ENCODE measurements at places on chromosomes 12 and 14.

DNA sequence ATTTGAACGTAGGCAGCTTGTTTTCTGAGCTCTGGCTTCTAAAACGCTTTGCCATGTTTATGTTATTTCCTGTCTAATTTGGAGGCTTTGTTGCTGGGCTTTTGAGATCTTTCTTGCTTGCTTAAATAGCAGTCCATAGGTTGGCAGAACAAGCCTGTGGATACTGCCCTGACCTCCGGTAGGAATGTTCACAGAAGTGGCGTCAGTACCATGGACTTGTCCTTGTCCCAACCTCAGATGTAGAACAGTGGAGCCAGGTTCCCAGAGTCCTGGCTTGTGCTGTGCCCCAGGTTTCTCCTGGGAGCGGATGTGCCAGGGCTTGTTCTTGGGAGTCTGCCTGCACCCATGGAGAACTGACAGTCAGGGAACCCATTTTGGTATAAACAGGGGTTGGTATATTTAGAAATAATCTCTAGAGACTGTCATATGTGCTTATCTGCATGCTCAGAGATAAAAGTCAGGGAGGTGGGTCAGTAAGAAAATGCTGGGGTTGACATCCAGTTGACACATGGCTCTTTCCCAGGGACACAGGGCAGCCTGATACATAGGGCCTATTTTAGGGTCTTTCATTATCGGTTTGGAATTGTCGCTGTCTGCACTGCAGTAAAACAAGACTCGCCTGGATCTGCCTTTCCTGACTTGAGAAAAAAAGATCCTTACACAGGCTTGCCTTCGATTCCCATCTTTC, 22.9 kb downstream of the CACNA1C start:
- DNase-seq, result no peak

- DNase-seq, result peak; percentile 21
Measured at GRCh38 chr12:12807970-12808702, 5.0 kb upstream of the DDX47 start.

- no peak for DNase-seq
Measured at GRCh38 chr12:96029826-96030225, 5.6 kb downstream of the LTA4H start.

GRCh38 chr14:52738409-52738808, 8.4 kb downstream of the STYX start:
- DNase-seq, result no peak

GRCh38 chr14:24817212-24818057, 183.4 kb upstream of the GZMB start:
- DNase-seq, result no peak

DNA sequence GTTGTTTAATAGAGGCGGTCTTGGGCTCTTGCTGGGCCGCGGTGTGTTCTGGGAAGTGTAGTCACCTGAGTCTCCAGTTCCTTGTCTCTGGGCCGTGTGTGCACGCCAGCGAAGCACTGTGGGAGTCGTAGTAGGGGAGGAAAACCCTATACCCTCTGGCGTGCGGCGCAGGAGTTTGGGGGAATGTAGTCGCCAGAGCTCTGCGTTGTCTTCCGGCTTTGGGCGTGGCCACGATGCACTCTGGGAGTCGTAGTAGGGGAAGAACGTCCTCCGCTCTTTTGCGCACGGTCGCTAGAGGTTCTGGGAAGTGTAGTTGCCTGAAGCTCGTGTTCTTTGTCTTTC, 726 bp upstream of the ZNF140 start:
- DNase-seq, result peak; percentile 91

- DNase-seq, result no peak
Measured at GRCh38 chr12:50637870-50638481, 125.9 kb upstream of the ATF1 start.

GRCh38 chr12:117321572-117321971, 39.9 kb downstream of the NOS1 start:
- DNase-seq, result no peak

- no peak for DNase-seq
Measured at GRCh38 chr12:125280482-125281377, 215.5 kb downstream of the AACS start.

GRCh38 chr14:82366803-82367202, 833.1 kb upstream of the SEL1L start:
- no peak for DNase-seq

DNA sequence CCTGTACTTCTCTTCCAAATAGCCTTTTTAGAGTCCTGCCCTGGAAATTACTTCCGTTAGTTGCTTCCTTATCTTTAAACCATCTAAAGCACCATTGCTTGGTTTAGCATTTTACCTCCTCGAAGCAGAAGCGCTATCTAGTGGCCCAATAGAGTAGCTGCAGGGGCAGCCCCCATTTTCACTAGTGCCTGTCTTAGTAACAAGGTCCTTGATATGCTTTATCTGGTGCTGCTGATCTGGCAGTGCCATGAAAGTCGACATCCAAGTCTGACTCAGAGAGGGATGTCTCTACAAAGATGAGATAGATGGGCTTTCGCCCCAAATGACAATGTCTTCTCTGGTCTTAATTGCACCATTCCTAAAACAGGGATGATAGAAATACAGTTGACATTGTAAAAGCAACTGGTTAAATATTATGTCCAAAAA, 25.0 kb upstream of the CIT start:
- DNase-seq, result peak; percentile 49

- peak; percentile 69 for DNase-seq
Measured at GRCh38 chr12:124767066-124767821, 96.4 kb downstream of the SCARB1 start.

DNA sequence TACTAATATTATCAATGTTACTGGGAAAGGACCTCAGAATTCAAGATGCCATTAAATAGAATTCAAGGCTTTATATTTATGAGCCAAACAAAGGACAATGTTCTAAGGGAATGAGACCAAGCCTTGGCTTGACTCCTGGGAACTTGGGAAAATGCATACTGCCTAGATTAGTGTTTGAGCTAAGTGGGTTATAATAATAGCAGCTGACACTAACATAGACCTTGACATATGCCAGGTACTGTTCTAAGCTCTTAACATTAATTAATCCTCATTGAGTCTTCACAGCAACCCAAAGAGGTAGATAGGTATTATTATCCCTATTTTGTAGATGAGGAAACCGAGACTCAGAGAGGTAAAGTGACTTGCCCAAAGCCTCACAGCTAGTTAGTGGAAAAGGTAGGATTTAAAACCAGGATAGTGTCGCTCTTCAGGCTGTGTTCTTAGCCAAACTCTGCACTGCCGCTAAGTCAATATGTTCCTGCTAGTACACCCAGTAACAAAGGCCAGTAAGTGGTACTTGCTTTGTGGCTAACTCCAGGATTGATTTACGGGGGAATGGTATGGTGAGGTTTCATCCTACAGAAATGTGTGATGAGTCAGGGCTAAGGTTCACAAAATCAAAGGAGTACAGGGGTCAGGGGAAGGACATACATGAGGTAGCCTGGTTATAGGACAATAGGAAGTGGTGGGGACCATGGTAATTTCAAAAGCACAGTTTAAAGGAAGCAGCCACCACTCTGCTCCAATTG, 35.8 kb upstream of the PRKAB1 start:
- no peak for DNase-seq

DNA sequence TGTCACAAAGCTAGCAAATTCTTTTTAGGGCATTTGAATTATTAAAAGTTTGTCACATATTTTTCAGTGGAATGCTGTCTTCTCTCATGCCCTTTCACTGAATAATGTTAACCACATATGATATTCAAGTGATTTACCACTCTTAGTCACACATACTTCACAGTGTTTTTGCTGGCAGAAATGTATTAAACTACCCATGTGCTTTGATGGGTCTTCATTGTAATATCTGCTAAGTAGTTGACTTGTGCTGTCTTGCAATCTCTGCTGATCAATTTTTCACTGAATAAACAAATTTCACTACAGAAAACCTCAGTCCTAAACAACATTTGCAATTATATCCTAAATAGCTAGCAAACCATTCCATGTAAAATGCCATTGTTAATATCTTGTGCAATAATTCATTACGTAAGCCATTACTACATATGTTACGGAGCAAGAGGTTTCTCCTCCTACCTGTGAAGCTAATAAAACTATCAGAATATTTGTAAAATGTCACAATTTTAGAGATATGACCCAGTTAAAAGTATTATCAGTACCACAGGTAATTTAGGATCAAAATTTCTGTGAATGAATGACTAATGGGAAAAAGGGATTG, 64.6 kb upstream of the LMO3 start:
- DNase-seq, result no peak

DNA sequence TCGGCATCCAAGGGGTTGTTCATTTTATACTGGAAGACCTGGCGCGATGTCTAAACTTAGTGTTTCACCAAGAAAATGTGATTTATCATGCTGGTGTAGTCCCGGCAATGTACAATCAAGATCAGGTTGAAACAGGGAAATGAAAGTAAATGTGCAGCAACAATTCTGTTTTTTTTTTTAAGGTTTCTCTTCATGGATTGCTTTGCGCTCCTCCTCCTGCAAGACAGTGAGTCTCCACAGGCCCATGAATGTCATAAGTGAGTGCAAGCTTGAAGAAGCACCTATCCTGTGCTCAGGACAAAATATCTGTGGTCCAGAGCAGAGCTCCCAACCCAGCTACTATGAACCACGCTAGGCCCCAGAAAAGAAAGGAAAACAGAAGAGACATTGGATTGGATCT, 143.4 kb downstream of the KCNK10 start:
- DNase-seq, result no peak

- DNase-seq, result no peak
Measured at GRCh38 chr12:52432559-52433207, 1.5 kb downstream of the KRT75 start.

DNA sequence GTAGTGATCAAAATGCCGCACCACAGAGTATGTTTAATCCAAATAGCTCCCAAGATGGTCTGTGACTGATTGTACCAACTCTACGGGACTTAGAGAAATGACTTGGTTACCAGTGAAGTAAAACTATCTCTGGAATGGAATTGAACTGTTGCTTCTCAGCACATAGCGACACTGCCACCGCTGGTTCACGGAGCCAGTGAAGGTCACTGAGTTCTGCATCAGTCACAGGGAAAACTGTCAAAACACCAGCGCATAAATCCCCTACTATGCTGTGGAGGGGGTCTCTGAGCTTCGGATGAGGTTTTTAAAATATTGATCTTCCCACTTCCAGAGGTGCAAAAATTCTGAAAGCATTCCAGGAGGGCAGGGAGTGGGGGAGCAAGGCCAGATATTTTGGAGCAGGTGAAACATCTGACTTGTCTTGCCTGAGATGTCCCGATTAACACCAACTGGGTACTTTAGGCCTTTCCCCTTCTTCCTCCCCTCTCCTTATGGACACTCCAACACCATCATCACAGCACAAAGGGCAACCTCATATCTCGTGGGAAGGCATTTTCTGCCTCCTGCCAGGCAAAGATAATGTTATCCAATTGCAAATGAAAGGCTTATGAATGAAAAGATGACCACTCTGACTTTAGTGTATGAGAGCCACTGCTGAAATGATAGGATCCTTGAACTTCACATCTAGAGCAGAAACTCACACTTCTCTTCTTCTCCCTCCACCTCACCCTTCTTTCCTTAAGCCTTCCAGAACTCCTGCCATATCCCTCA, 2.0 kb upstream of the PLXNC1 start:
- no peak for DNase-seq

GRCh38 chr14:71988476-71988875, 56.2 kb downstream of the RGS6 start:
- no peak for DNase-seq

GRCh38 chr14:104363891-104364760, 215.4 kb upstream of the C14orf180 start:
- no peak for DNase-seq

DNA sequence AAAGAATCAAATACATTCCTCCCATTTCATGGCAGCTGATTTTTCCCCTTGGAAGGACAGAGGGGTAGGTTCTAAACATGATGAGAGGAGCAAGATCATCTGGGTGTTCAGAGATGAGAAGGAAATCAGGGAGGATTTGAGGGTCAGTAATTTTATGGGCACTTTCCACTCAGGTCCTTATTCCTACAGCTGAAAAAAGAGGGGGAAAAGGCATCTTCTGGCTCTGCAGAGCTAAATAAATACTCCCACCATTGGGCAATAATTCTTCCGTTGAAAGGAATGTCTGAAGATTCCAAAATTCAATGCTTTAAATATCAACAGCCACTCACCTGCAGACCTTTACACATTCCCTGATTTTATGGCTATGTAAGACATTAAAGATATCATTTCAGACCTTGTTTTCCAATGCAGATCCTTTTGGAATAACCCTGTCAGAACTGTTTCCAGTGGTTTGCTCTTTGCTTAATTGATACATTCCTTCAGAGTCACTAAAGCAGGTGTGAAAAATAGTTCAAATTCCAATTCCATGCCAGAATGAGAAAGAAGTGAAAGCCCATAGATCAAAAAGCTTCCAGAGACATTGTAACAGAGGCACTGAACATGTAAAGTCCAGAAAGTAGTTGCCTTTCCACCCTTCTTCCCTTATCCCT, 233.3 kb upstream of the KRR1 start:
- no peak for DNase-seq

GRCh38 chr12:848173-848865, 95.9 kb downstream of the WNK1 start:
- DNase-seq, result no peak

- no peak for DNase-seq
Measured at GRCh38 chr12:54666008-54666407, 17.8 kb upstream of the DCD start.

DNA sequence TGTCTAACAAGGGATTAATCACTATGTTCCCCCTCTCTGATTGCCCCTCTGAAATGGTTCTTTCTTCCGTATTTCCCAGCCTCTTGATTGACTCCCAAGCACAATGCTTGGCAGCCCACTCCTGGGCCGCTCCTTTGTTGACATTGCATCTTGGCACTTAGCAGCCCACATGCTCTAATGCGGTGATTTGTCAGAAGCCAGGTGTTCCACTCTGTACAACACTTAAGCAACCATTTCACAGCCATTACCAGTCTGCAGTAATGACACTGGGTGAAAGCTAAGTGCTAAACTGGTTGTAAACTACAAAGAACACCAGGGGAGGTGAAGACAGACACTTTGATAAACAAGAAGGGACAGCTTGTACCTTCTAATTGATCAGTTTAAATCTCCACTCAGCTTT, 353.5 kb downstream of the TMEM132D start:
- DNase-seq, result no peak

DNA sequence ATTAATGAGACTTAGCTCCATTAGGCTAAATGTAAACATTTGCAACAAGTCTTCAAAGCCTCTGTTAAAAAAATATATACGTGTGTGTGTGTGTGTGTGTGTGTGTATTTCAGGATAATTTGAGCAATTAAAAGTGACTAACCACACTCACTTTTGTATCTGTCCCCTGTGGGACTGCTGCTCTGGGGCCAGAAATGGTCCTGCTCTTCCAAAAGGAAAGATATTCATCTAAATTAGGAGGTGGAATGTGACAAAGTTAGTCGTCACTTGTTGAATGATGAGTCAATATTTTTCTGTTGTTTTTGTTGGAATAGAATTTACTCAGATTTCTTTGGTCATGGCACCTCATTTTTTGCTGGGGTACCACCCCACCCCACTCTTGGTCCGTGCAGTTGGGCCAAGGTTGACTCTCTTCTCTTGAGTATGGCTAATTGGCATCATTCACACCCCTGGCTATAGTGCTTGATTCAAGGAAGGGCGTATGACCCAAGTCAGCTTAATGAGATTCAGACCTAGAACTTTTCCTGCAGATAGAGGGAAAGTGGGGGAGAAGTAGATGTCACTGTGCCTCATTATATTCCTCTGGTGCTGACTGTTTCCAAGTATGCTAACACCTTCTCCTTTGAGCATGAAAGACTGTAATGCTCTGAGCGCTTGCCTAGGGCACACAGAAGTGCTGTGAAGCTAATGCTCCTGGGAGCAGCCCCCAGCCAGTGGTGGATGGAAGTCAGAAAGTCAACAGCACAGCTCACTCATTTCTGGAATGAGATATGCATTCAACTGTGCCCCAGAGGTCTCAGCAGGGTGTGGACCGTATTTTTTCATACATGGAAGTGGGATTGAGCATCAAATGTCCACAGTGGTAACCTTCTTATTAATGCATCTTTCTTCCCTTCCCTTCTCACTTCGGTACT, 577.0 kb upstream of the TBX3 start:
- no peak for DNase-seq
